Temporal lobe (tissue), 4 donors: ENCODE measurements at places on chromosomes 11 and 22. TPM values are rescaled to one million over a fixed set of nuclear protein-coding genes. Genes with fewer than 3 reads are reported as not detected.

COA4 gene
- 21.6 TPM for total RNA-seq

CATSPERZ gene
- total RNA-seq: 0.98 TPM

FOLR3 gene
- not detected for total RNA-seq

DRD4 gene
- not detected for total RNA-seq

OR5A1 gene
- total RNA-seq: not detected

OR51B2 gene
- 0.49 TPM for total RNA-seq

IGSF22 gene
- under 0.01 TPM for total RNA-seq
